Omental fat pad (tissue), 4 donors: ENCODE measurements at places on chromosomes 16 and 17. TPM values are rescaled to one million over a fixed set of nuclear protein-coding genes. Genes with fewer than 3 reads are reported as not detected.

The CDH1 gene
- total RNA-seq: 1.8 TPM

The APOBR gene
- 3.7 TPM for total RNA-seq

The NACA2 gene
- total RNA-seq: not detected

The KRT31 gene
- total RNA-seq: not detected

The CCDC200 gene
- total RNA-seq: not detected

The DCTPP1 gene
- total RNA-seq: 9.8 TPM

The GPRC5C gene
- 13.1 TPM for total RNA-seq

The CPD gene
- 101 TPM for total RNA-seq

The LRRC46 gene
- 0.24 TPM for total RNA-seq

The CBX4 gene
- 5.5 TPM for total RNA-seq

The JPH3 gene
- total RNA-seq: not detected

The MYH1 gene
- not detected for total RNA-seq
